ENCODE measurements at places on chromosomes 5 and 9.
A peak's percentile ranks its signal among the peaks of the same experiment; 100 is the strongest.

- no peak for DNase-seq
Observed at GRCh38 chr5:132547269-132547668, 3.9 kb upstream of the IL5 start.

GRCh38 chr5:107593009-107593408, 77.7 kb downstream of the EFNA5 start:
- no peak for DNase-seq

DNA sequence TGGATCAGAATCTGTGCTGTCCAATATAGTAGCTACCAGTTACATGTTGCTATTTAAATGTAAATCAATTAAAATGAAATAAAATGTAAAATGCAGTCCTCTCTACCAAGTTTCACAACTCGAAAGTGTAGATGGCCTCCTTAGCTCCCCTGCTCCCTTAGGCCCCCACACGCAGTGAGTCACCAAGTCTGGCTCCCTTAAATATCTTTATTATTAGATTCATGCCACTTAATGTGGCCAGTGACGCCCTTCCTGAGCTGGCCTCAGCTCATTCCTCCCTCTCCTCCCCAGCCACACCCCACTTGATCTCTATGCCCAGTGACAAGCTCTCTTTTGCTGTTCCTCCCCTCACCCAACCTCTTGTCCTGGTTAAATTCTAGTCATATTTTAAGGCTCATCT, 88.4 kb upstream of the DNAH5 start:
- DNase-seq: no peak

DNA sequence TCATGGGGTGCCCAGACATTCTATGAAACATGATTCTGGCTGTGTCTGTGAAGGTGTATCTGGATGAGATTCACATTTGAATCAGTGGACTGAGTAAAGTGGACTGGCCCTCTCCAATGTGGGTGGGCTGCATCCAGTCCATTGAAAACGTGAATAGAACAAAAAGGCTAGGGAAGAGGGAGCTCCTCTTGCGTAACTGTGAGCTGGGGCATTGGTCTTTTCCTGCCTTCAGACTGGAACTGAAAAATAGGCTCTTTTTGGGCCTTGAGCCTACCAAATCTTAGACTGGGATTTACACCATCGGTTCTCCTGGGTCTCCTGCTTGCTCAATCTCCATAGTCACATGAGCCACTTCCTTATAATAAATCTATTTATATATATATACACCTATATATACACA, 170.1 kb downstream of the SPOCK1 start:
- DNase-seq: no peak

GRCh38 chr5:177496070-177496726, 1.2 kb downstream of the PDLIM7 start:
- no peak for DNase-seq

DNA sequence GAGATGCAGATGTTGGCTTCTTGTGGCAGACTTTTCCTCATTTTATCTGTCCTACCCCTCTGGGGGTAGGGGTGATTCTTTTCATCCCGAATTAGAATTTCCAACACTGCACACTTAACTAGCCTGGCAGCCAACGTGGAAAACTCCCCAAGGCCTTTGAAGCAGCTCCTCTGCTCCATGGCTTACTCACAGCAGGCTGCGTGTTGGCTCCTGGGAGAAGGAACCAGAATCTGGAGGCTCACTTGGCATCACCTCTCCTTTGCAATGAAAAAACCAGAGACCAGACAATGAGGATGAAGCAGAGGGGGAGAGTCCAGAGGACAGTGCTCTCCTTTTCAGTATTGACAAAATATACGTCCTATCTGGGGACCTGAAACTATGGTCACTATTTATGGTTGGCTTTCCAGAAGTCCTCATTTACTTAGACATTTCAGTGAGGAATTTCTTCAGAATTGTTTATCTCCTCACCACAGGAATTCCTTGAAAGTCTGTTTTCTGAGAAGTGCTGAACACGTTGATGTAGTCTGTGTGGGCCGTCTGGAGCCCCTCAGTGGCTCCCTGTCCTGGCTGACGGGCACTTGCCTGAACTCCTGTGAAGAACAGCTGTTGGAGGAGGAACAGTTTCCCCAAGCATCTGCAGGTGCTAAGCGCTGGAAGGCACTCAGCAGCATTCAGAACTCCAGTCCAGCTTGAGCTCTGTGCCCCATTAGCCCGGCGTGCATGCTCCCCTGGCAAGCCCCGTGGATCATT, 231.3 kb downstream of the RFK start:
- no peak for DNase-seq

DNA sequence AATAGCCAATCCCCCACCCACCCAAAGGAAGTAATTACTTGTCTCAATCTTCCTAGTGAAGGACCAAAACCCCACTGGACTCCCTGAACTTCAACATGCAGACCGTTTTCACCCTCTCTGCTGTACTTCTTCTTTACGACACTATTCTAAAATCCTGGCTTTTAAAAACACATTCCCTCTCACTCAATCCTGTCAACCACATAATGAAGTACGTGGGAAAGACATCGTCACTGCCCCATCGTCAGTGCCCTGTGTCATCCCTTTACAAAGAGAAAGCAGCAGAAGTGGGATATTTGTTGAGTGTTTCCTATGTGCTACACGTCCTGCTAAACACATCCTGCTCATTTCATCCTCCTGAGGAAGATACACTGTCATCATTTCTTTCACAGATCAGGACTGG, 54.2 kb downstream of the MAPKAP1 start:
- no peak for DNase-seq

DNA sequence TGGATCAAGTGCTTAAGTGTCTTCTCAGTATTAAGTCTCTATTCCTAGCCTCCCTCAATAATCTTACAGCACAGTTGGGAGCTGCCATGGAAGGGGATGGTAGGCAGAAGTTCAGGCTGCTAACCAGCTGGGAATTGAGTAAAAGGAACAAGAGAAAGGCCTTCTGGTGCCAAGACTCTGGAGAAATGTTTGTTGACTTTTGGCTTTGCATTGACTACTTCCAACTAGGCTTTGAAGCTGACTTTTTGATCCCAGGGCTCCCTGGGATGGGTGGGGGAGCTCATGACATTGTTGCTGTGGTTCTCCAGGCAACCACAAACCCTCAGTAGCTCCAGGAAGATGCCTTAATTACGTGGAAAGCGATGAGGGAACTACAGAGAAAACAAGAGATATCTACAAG, 85.2 kb upstream of the HTR4 start:
- DNase-seq: no peak

DNA sequence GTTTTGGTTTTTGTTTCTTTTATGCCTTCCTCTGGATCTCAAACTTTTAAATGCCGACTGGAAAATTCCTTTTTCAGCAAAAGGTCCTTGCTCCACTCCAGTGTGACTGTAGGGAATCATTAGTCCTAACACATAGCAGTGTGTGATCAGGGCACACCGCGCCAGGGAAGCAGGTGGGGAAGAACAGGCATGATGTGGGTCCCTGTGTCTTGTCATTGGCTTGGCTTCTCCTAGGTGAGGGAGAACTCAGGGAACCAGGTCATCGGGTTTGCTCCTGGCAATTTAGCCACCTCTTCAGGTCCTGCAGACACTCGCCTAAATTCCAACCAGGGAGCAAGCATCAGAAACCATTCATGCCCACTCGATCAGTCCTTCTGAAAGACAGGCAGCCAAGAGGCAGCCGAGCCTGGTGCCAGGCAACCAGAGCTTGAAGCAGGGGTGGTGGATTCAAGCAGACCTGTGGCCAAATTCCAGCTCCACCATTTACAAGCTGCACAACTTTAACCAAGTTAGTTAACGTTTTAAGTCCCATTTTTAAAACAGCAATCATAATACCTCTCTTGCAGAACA, 514.2 kb downstream of the BNC2 start:
- no peak for DNase-seq

- no peak for DNase-seq
Observed at GRCh38 chr5:15640116-15640515, 140.1 kb downstream of the FBXL7 start.

DNA sequence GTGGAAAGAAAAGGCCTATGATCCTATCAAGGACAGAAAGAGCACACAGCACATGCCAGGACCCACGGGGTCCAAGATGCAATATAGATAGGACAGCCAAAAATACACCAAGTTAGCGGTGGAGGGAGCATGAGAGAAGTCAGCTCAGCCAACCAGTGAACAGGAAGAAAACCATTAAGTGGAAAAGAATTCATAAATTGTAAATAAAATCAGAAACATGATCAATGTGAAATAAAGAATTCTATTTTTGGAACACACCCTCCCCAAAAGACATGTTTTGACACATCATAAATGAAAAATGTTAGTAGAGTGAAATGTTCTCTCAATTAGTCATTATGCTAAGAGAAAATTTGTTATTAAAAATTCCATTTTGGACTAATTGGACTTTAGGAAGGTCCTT, 35.6 kb downstream of the ATPSCKMT start:
- DNase-seq: no peak

DNA sequence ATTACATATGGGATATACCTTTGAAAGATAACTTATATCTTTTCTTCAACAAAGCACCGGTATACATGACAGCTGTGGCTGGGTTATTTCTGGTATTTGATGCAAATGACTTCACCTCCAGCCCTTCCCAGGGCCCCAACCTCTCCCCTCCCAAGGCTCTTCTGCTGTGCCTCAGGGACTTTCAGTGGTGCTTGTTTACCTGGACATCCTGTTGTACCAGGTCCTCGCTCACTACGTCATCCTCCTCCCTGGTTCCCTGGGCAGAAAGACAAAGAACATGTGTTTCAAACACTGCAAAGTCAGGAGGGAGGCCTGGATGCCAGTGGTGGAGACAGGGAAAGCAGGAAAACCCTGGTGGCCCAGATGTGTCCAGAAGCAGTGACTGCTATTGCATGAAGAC, 23.4 kb downstream of the ANXA6 start:
- no peak for DNase-seq

- DNase-seq: no peak
Observed at GRCh38 chr9:109134167-109134578, 14.4 kb upstream of the TMEM245 start.

DNA sequence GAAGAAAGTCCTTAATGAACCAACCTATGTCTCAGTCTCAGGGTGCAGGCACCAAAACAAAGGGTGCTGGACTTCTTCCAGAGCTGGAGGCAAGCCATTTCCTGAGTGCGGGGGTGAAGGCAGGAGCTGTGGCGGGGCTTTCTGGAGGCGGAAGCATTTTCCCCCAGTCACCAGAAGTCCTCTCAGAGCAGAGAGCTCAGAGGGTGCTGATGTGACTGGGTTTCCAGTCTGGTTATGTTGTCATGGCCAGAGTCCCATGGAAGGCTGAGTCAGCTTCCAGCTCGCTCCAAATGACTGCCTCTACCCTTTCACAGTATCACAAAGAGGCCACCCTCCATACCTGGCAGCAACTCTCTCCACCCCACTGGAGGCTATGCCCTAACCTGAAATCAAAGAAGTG, 86.0 kb downstream of the TRPC7 start:
- DNase-seq: no peak

DNA sequence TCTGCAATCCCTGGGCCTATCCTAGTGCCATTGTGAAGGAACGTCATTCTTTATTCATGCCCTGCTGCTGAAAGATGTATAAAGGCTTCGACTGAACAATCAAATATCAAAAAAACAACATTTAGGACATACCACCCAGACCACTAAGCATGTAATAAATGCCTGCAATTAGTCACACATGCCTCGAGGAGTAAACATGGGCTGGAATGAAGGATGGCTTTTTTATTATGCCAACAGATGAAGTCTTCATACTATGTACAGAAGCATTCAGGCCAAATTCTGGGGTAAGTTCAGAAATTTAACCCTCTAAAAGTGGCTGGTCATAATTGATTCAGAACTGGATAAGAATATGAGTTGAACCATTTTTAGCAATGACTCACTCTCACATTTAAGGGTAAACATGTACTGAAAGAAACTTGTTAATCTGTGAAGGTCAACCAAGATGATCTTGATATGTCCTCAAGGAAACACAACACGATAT, 38.1 kb downstream of the FAM240B start:
- no peak for DNase-seq

- DNase-seq: no peak
Observed at GRCh38 chr9:588981-589380, 252.5 kb upstream of the DMRT1 start.

- no peak for DNase-seq
Observed at GRCh38 chr9:21506626-21507482, 24.7 kb upstream of the IFNE start.

GRCh38 chr5:177421062-177421798, 5.2 kb upstream of the GRK6 start:
- DNase-seq: no peak

GRCh38 chr9:136138566-136138965, 19.9 kb upstream of the TMEM250 start:
- peak; percentile 17 for DNase-seq

DNA sequence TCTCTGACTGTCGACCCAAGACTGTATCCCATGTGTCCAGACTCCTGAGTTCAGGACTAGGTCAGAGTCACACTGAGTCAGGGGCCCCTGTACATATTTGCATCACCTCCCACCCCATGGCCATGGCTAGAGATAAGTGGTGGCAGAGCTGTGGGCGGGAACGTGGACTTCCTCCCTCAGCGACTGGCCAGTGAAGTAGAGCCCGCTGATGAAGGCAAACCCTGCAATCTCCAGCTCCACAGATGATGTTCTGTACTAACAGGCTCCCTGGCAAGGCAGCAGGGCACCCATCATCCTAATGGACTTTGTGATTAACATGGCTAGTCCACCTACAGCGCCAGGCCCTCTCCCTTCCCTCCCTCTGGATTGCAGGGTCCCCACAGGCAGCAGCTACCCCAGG, 110.5 kb upstream of the LRRTM2 start:
- no peak for DNase-seq

DNA sequence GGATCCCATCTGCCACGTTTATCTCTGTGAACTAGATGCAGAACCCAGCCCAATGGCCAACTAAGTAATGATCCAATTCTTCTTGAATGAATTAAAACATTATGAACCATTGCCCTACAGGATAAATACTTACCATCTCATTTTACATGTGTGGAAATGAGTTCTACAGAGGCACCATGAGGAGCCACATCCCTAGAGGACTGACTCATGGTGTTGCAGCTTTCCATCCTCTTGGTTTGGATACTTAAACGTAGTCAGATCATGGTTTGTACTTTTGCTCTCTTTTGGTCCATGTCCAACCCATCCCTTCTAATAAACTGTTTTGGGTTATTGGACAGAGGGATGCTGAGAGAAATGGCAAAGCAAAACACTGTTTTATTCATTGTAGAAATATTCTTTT, 484.8 kb downstream of the EBF1 start:
- no peak for DNase-seq

DNA sequence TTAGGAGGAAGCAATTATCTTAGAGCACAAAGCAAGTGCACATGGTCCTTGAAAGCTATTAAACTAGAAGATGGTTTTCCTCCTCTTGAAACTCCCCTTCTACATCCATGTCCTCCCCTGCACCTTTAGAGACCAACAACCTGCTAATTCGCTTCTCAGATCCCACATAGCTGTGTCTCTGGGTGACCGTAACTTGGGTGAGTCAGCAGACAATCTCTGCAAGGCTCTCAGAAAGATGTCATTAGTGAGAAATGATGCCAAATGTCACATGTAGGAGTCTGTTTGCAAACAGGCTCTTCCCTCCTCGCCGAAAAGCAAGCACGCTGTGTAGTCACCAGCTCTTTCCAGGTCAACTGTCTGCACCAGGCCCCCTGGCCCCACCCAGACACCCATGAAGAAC, 291.8 kb downstream of the SLIT3 start:
- no peak for DNase-seq

Measured in T follicular helper cell (primary cell).